ENCODE measurements at places on chromosomes 7 and 10. TPM values are rescaled to one million over a fixed set of nuclear protein-coding genes. Genes with fewer than 3 reads are reported as not detected.

Gene NAT16
- not detected for total RNA-seq

Gene MRPS17
- total RNA-seq: 8.9 TPM

Gene ZNF786
- 2.8 TPM for total RNA-seq

Gene TRPV5
- total RNA-seq: not detected

Gene EPO
- not detected for total RNA-seq

Gene SNX13
- 20.9 TPM for total RNA-seq

Gene PPP1R17
- not detected for total RNA-seq

Measured in mesangial cell (primary cell).